ENCODE measurements at places on chromosomes 6 and 20.
A peak's percentile ranks its signal among the peaks of the same experiment; 100 is the strongest.

DNA sequence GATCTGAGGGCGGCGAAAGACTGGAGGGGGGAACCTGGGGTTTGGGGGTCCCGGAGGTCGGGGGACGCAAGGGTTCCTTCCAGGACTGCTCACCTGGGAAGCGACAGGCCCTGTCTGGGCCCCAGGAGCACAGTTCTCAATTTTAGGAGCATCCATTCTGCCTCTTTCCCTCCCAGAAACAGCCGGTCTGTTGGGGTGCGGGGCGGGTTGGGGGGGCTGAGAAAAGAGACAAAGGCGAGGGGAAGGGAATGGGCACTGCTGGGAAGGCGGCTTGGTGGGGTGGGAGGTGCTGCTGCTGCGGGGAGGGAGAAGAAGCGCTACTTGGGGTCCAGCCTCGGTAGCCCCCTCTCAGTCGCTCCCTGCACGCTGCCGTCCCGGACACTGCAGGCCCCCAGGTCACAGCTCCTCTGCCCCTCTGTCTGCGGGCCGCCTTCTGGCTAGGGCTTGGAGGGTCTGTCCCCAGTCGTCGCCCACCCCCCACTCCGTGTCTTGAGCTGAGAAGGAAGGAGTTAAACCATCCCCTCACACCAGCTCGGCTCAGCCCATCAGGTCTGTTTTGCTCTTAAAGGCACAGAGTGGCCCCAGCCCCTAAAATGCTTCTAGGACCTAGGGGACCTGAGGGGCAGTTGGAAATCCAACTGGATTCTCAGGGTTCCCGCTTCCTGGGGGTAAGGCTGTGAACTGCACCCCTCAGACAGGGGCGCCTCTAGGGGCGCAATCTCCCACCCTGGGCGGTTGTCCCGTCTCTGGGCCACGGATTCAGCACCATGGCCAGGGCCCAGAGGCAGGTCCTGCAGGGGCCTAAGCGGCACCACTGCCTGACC is 690 bp downstream of the GDAP1L1 start:
- DNase-seq = peak; percentile 40

GRCh38 chr6:70079241-70079640 is 212.9 kb downstream of the COL19A1 start:
- no peak for DNase-seq

DNA sequence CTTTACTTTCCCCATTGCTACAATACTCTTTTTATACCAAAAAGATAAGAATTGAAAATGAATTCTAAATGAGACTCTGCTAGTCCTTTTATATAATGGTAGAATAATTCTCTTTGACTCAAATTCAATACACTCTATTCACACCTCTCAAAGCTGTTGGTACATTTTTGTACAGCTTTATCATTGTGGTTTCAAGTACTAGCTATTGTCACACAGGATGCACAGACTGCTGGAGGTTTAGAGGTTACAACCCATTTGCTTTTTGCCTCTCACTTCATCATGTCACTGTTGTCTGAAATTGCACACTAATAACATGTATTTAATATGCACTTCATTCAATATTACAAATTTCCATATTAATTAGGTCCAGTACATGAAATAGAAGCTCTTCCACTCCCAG is 442.2 kb upstream of the ARID1B start:
- DNase-seq = no peak

GRCh38 chr6:28914941-28915340 is 8.8 kb downstream of the TRIM27 start:
- DNase-seq = no peak

GRCh38 chr6:117169064-117169665 is 96.2 kb upstream of the VGLL2 start:
- DNase-seq = peak; percentile 6

GRCh38 chr6:43428112-43428570 is 800 bp downstream of the ABCC10 start:
- DNase-seq = no peak

- no peak for DNase-seq
These were observed 106.2 kb upstream of the DTNBP1 start for GRCh38 chr6:15768999-15769398.

GRCh38 chr6:152642578-152643375 is 5.6 kb upstream of the SYNE1 start:
- DNase-seq = peak; percentile 78

DNA sequence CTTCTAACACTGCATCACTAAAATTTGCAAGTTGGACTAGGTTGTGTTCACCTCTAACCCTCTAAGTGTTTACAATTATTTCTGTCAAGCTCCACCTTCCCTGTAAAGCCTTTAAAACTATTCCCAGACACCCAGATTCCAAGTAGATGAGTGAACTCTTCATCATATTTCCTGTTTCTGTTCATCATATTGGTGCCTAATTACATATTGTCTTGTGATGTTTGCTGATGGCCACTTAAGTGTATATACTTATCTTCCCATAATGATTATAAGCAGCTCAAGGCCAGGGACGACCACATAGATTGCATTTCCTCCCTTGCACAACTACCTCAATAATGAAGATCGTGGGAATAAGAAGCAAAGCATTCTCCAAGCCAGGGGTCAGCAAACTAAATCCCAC is 16.8 kb downstream of the TNFRSF21 start:
- peak; percentile 76 for DNase-seq

DNA sequence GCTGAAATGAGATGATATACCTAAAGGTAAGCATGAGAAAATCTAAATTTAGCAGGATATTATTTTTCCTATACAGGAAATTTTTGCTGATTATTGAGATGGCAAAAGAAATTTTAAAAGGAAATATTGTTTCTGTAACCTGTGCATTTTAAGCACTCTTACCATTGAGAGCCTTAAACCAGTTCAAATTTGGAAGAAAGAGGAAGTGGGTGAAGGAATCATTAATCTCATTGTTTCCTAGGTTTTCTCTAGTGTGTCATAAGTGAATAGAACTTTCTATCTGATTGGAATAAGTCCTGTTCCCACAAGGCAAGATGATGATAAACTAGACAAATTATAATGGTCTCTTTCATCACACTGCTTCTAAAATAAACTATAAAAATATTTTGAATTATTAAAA is 22.4 kb upstream of the FKBP1C start:
- DNase-seq = no peak

- DNase-seq = no peak
These were observed 22.1 kb downstream of the SCP2D1 start for GRCh38 chr20:18835466-18836256.

DNA sequence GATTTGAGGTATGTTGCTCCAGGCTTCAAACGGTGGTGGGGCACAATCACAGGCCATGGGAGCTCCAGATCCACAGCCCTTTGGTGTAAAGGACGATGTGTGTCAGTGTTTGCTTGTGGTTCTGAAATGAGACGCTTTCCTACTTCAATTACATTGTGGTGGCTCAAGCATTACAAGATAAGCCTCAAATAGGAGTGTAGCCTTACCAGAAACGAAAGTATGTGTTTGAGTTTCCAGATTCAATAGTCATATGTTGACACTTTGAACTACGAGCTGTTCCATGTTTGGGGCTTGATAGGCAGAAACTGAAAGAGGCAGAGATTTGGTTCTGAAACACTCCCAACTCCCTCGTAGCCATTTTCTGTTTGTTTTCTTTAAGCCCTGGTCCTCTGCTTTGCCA is 187.1 kb downstream of the MYLK4 start:
- DNase-seq = no peak

- peak; percentile 55 for DNase-seq
These were observed 23.7 kb downstream of the ZNF311 start for GRCh38 chr6:28981431-28981832.

GRCh38 chr6:140779341-140779740 is 1353.4 kb upstream of the GJE1 start:
- peak; percentile 89 for DNase-seq

DNA sequence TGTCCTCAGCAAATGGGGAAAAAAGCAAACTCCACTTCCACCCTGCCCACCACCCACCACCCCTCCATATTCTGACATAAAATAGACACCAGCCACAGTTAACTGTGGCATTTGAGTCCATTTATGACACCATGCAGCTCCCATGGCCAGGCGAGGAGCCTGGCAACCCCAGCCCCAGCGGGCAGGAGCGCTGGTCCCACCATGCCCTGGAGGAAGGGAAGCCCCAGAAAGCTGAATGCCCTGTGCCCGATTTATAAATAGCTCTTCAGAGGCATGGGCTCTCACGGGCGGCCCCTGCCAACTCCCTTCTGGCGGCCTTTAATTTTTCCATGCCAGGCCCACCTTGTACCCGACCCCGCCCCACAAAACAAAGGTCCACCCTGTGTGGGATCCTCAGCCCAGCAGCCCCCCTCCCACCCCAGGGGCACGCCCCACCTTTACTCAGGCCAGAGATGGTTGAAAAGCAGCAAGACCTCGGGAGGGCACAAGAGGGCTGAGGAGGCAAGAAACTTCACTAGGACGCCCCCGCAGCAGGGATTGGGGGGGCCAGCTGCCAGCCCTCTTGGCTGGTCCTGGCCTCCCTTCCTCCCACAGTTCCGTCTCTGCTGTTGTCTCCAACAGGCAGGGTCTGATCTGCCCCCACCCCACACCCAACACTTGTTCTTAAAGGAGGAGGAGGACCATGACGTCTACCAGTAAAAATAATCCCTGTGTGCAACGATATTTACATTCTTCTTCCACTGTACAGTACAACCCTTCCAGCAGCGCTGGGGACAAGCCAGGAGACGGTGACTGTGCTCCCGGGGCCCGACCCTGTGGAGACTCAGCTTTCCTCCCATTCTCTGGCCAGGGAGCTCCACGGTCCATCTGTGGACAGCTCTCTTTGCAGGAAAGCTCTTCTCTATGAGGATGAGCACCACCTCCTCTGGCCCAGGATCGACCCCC is 115.6 kb upstream of the CDYL start:
- DNase-seq = no peak

All from epithelial cell of esophagus (primary cell).